ENCODE measurements at places on chromosomes 1 and 21. TPM values are rescaled to one million over a fixed set of nuclear protein-coding genes. Genes with fewer than 3 reads are reported as not detected.

Gene HTR6
- total RNA-seq, result 0.07 TPM

Gene BTBD19
- 1.8 TPM for total RNA-seq

Gene ARHGAP30
- total RNA-seq, result not detected

Gene KCNE2
- total RNA-seq, result not detected

Gene ZBED6
- 2.9 TPM for total RNA-seq

Gene ZNF593OS
- not detected for total RNA-seq

Gene RAB29
- 11.1 TPM for total RNA-seq

Gene LCE1E
- not detected for total RNA-seq

Gene CA14
- total RNA-seq, result not detected

Gene CR1L
- not detected for total RNA-seq

Gene E2F2
- total RNA-seq, result 2.5 TPM

Gene HSD17B7
- total RNA-seq, result 9.3 TPM

Gene KCND3
- not detected for total RNA-seq

Gene CD247
- 0.21 TPM for total RNA-seq

Gene LMX1A
- total RNA-seq, result not detected

Gene USH2A
- not detected for total RNA-seq

Gene MRPL9
- total RNA-seq, result 98.7 TPM

Gene DPT
- total RNA-seq, result not detected

Gene FCRL2
- not detected for total RNA-seq

Gene LCE2B
- total RNA-seq, result not detected

Gene FAM177B
- not detected for total RNA-seq

Gene LAMTOR2
- total RNA-seq, result 162 TPM

Gene SLAMF9
- total RNA-seq, result 0.25 TPM

Gene OR2G6
- total RNA-seq, result not detected

Gene STRIP1
- 10.8 TPM for total RNA-seq

Gene MPL
- total RNA-seq, result not detected

Gene PDC
- not detected for total RNA-seq

Gene PRRC2C
- total RNA-seq, result 72.8 TPM

Gene CAPN9
- total RNA-seq, result not detected

Gene FYB2
- total RNA-seq, result not detected

Gene FMO5
- total RNA-seq, result 0.29 TPM

Gene FCRL6
- total RNA-seq, result not detected

Gene C1orf115
- total RNA-seq, result 5.8 TPM

Gene PPIE
- total RNA-seq, result 42.9 TPM

Gene TTC22
- total RNA-seq, result not detected

Gene AGMAT
- total RNA-seq, result 5.4 TPM

Gene FAM43B
- 4.4 TPM for total RNA-seq

Gene ASCL5
- 0.10 TPM for total RNA-seq

Gene HNRNPU
- 395 TPM for total RNA-seq

Gene XPR1
- 17.7 TPM for total RNA-seq

Gene GBP4
- total RNA-seq, result not detected

Gene KRTAP10-2
- not detected for total RNA-seq

Gene OR2L13
- total RNA-seq, result not detected

Gene INKA2
- total RNA-seq, result 3.4 TPM

Gene COL16A1
- total RNA-seq, result 4.9 TPM

Gene LIN28A
- not detected for total RNA-seq

Gene VHLL
- not detected for total RNA-seq

Gene PLPPR5
- total RNA-seq, result not detected

Gene IFNLR1
- total RNA-seq, result 1.2 TPM

Gene CD244
- not detected for total RNA-seq

Gene ATP1A2
- 0.07 TPM for total RNA-seq

Gene FOXD2
- 0.48 TPM for total RNA-seq

Gene SWT1
- 1.7 TPM for total RNA-seq

Gene KCNAB2
- 8.1 TPM for total RNA-seq

Gene FCN3
- not detected for total RNA-seq

Gene C2CD4D
- total RNA-seq, result not detected

Gene MMP23B
- total RNA-seq, result 0.52 TPM

Gene TNFRSF18
- 0.19 TPM for total RNA-seq

Gene TNNT2
- 0.39 TPM for total RNA-seq

Measured in A549 treated with GW870086 at 1 μM for 4 hours (cell line).